ENCODE measurements at places on chromosomes 3 and 15.

DNA sequence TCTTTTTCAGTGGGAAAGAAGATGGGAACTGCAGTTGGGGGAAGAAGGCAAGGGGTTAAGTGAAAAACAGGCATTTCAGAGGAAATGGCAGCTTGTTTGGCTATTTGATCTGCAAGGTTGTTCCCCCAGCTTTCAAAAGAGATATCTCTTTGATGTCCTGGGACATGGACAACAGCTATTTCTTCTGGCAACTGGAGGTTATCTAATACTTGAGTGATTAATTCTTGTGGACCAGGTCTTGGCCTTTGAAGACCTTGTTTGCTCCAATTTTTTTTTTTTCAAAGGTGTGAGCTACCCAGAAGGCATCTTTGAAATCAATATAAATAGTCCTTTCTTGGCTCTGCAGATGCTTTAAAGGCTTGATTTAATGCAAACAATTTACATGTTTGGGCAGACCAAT, 51.5 kb downstream of the KATNBL1 start:
- DNase-seq = no peak

- no peak for DNase-seq
Measured at GRCh38 chr3:38039899-38040261, 872 bp downstream of the DLEC1 start.

DNA sequence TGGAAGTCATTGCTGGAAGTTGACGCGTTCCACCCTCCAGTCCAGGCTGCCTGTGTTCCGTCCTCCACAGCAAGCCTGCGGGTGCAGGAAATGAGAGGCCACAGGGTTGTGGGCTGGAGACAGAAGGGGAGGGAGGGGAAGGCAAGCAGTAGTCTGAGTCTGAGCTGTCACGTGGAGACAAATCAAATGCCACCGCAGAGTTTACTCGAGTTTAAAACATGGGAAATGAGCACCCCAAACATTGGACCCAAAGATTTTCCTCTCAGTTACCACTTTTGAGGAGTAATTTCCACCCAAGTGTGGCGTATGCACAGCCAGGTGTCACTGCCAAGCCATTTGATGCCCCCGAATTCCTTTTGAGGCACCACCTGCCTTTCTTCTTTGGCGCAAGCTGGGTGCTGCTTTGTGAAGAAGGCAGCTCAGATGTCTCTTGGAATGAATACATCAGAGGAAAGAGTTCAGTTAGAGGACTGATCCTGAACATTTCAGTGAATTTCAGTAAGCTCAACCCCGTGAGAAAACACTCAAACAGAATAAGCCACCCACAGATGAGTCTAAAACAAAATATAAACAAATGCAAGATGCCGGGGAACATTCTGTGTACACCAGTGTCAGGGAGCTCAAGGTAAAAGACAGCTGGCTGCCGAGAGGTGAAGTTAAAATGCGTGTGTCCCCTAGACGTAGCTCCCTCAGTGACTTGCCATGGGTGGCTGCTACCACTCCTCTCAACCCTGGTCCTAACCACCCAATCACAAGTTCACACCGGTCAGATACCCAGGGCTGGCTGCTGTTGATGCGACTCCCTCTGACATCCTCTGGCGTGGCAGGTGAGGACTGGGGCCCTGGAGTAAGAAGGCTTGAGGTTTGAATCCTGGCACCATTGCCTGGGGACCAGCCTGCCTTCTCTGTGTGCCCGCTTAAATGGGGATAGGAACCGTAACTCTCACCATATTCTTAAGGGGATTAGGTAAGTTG, 203.8 kb downstream of the UACA start:
- no peak for DNase-seq

DNA sequence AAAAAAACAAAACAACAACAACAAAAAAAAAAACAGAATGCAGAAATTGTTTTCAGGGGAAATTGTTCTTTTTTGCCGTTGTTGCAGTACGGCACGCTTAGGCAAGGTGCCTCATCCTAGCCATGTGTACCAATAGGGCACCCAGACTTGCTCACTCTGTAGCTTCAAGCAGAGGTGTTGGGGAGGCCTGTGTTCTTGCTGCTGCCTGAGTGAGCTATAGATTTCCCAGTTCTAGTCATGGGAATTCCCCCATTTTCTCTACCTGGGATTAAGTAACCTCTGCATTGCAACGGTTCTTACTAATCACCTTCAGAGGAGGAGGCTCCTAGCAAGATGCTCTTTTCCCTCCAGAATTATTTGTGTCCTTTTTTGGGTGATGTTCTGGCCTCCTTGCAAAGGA, 12.9 kb upstream of the PARL start:
- no peak for DNase-seq

DNA sequence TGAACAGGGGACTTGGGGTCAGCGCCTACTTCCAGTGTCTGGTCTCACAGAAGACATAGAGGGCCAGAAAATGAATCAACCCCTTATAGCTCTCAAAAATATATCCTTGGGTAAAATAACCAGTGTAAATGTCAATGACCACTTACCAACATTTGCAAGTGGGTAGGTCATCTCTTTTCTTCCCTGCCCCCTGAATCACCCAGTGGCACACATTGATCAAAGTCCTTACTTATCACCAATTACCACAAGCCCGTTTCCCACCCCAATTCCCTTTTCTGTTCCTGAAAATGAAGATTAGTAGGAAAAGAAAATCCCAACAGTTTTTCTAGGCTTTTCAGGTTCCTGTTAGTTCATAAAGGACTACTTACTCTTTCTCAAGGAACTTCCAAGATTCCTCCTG, 70.5 kb upstream of the HEG1 start:
- DNase-seq = no peak

DNA sequence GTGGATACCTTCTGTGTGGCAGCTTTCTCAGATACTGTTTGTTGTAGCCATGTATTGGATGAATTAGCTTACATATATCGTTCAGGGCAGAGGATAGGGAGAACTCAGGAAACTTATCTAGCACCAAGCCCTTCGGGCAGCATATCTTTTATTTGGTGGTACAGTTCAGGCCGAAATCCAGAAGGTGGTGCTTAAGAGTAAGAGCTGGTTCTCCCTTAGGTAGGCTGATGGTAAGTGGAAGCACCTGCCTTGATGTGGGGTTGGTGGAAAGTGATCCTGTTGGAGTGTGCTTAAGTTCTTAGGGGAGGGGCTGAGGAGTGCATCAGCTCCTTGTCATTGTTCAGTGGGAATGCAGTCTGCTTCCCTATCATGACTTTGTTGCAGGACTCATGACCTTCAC, 187.5 kb downstream of the DOCK3 start:
- DNase-seq = no peak

- no peak for DNase-seq
Measured at GRCh38 chr3:181739628-181740027, 27.9 kb downstream of the SOX2 start.

DNA sequence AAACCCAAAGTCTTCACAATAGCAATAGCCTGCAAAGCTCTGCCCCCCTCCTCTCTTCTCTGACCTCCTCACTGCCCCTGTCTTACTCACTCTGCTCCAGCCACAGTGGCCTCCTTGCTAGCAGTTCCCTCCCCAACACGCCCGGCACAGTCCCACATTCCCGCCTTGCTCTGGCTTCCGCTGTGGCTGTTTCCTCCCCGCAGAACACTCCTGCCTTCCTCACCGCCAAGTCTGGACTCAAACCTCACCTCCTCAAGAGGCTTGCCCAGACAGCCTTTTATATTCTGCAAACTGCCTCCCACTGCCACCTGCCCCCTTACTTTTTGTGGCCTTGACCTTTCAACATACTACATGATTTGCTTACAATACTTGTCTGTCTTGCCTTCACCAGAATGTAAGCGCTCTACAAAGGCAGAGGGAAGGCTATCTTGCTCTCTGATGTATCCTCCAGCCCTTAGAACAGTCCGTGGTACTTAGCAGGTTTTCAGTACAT, 406 bp upstream of the MPI start:
- no peak for DNase-seq

DNA sequence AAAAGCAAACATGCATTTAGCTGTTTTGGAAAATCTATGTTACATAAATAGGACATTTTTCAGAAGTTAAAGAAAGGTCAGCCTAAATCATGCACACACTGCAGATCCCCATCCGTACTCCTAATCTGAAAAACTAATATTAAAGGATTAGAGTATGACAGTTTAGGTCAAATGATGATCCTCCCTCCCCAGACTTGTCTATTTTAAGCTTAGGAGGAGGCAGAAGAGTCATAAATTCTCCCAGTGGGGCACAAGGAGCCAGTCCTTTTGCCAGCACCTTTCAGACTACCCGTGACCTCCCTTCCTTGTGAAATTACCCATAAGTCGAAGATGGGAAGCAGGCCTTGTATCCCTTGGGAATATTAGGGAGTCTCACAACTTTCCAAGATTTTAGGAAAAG, 78.0 kb downstream of the TGFBR2 start:
- DNase-seq = no peak

DNA sequence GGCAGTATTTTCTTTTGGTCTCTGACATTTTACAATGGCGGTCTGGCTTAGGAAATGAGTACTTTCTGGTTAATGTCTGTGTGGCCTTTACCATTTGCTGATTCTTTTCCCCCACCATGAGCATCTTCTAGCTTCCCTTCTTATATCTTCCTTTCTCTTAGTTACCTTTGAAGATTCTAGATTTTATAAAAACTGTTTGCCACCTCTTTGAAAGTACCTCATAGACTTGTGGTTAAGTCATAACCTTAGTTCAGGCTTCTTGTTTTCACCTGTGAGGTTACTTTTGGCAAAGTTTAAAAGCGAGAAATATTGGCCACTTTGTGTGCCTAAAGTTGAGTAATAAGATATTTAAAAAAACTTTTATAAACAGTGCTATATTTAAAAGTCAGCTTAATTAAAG, 147.4 kb downstream of the FMN1 start:
- no peak for DNase-seq

DNA sequence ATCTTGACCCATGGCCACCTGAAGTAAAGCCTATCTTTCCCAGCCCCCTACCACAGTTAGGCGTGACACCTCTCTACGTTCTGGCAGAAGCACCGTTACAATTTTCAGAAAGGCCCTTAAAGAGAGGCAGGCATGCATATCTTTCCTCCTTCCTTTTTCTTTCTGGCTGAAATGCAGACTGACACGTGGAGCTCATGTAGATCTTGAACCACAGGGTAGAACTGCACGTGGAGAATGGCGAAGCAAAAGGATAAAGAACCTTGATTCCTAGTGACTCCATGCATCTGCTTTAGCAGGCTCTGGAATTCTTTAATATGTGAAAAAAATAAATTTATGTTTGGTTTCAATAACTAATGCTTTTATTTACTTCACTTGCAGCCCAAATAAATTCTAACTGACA, 166.6 kb downstream of the CPNE4 start:
- no peak for DNase-seq

DNA sequence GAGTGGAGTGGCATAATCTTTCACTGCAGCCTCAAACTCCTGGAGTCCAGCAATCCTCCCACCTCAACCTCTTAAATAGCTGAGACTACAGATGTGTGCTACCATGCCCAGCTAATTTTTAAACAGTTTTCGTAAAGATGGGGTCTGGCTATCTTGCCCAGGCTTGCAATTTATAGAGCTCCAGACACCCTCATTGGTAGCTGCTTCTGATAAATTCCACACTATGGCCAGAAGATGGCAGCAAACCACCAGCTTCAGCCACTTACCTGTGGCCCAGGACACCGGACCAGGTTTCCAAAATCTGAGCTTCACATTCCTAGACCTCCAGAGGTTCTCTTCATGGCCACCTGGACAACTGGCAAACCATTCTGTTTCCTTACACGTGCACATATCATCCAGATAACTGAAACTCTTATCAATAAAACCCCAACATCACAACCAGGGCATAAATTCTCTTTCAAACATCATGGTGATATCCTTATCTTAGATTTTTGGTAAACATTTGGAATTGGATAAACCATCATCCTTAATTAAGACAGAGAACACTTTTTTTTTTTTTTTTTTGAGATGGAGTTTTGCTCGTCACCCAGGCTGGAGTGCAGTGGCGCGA, 28.9 kb downstream of the FBXW12 start:
- no peak for DNase-seq
